Activated CD8-positive, alpha-beta memory T cell treated with anti-CD3 and anti-CD28 coated beads for 1 hour (primary cell): ENCODE measurements at places on chromosomes 2 and 18.

GRCh38 chr2:174280596-174280995, 32.3 kb upstream of the OLA1 start:
- no peak for DNase-seq

DNA sequence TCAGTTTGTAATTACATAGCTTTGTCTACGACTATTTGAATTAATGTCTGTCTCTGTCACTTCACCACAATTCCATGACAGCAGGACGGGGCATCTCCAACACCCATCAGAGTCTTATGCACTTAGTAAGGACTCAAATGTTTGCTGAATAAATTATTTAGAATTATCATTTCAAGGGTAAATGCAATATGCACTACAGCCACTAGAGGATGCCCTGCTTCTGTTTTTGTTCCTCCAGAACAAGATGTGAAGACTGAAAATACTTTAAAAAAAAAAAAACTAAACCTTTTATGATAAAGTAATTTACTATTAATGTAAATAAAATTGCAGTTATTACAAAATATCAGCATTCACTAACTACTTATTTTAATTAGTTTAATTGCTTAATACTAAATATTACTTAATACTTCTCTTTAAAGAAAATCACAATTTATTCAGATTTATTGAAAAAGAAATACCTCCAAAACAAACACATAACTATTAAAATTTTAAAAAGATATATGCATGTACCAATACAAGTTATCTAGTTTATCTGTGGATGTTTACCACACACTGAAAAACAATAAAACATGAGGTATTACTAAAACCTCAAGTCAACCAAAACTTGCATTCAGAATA, 3.2 kb downstream of the PIGN start:
- DNase-seq = peak; percentile 12

- DNase-seq = no peak
Observed at GRCh38 chr18:54284535-54284934, 15.2 kb downstream of the POLI start.

- DNase-seq = no peak
Observed at GRCh38 chr18:30132959-30133358, 909.6 kb downstream of the DSC3 start.

DNA sequence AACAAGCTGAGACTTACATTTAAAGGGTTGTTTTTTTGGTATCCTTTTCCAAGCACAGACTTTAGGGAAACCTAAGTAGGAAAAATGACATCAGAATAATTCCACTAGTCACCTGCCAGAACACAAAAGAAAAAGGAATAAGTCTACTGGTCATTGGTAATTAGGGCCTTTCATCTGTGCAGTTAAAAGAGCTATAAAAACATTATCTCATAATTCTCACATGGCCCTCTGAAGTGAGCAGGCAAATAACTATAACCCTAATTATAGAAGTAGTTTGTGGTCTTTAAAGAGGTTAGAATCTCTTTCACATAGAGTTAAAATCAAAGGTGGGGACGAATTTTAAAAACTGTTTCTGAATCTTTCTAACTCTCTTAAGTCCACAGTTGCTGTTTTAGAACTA, 111.1 kb upstream of the B3GNT2 start:
- no peak for DNase-seq

- DNase-seq = no peak
Observed at GRCh38 chr18:13710414-13710831, 15.9 kb downstream of the FAM210A start.

GRCh38 chr2:181308766-181309515, 148.2 kb upstream of the ITGA4 start:
- DNase-seq = no peak

- no peak for DNase-seq
Observed at GRCh38 chr2:14197293-14197692, 435.2 kb upstream of the LRATD1 start.

DNA sequence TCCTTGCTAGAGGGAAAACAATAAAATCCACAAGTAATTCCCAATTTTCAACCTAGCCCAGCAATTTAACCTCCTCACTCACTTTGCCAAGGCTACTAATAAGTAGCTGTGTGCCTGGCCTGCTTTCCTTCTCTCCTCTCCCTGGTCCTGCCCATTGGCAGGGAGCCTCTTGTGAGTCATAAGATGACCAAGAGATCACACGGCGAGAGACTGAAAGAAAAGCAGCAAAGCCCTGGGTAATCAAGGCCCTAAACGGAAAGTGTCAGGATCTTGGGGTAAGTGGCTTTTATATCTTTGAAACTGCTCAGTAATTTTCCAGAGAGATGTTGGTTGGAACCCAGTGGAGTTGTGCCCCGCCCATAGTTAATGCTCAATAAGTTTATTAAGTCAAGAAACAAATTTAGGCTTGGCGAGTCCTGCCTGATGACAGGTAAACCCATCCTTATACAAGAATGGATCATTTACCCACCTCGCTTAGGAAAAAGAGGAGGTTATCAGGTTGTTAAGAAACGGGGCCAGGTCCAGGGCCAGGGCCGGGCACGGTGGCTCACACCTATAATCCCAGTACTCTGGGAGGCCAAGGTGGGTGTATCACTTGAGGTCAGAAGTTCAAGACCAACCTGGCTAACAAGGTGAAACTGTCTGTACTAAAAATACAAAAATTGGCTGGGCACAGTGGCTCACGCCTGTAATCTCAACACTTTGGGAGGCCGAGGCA, 10.0 kb upstream of the ADAM17 start:
- no peak for DNase-seq

GRCh38 chr2:177419274-177419673, 26.7 kb downstream of the AGPS start:
- no peak for DNase-seq

DNA sequence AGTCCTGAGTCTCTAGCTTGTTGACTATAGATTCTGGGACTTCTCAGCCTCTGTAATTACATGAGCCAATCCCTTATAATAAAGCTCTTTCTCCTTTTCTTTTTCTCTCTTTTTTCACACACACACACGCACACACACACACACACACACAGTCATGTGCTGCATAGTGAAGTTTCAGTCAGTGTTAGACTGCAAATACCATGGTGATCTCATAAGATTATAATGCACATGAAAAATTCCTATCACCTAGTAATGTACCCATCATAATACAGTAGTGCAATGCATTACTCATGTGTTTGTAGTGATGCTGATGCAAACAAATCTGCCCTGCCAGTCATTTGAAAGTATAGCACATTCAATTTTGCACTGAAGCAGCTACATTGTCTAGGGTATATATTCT, 558.2 kb downstream of the SUCLG1 start:
- DNase-seq = no peak

- DNase-seq = no peak
Observed at GRCh38 chr18:25140124-25140961, 211.6 kb downstream of the ZNF521 start.

- no peak for DNase-seq
Observed at GRCh38 chr2:233199870-233200269, 51.6 kb upstream of the ATG16L1 start.

GRCh38 chr2:43399515-43400264, 173.3 kb upstream of the ZFP36L2 start:
- no peak for DNase-seq

- DNase-seq = no peak
Observed at GRCh38 chr2:140508756-140509155, 1622.1 kb downstream of the LRP1B start.

DNA sequence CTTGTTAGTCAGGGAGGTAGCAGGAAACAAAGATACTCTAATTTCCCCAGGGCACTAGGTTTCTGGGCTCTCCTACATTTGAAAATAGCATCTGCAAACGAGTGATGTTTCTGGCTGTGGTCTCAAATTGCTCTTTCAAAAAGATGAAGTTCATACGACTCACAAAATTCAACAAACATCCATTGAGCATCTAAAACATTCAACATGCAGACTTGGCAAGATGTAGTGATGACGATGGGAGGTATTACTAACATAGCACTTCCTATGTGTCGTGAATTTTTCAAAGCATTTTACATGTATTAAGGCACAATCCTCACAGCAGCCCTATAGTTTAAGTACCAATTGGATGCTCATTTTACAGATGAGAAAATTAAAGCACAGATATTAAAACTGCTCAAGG, 5.2 kb downstream of the CCBE1 start:
- DNase-seq = no peak

DNA sequence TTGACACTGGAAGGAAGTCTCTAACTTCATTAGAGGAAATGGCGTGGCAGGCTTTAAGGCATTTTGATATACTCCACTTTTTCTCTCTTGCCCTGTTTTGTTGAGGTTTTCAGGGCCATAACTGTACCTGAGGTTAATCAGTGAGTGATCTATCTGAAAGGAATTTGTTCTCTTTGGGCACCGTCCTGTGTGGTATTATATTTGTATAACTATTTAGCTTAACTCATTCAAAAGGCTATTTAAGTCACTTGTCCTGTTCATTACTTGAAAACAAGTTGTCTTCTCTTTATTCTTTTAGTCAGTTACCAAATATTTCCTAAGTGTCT, 180.4 kb downstream of the NEDD4L start:
- no peak for DNase-seq

GRCh38 chr2:174594456-174594855, 3.1 kb downstream of the WIPF1 start:
- no peak for DNase-seq

DNA sequence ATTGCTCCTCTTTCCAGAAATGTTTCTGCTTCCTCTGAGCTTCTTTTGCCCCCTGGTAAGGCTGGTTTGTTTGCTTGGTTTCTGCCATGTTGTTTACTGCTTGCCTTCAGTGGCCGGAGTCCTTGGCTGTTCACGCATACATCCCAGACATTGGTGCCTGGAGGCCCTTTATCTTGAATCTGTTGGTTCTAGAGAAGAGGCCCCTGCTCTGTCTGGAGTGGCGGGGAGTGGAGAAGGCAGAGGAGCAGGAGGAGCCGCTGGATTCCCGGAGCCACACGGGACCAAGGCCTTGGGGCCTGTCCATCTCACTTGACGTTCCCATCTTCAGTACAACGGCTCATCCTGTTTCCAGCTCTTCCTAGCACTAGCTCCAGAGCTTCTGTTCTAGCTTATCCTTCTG, 77.2 kb upstream of the PXDN start:
- DNase-seq = no peak

DNA sequence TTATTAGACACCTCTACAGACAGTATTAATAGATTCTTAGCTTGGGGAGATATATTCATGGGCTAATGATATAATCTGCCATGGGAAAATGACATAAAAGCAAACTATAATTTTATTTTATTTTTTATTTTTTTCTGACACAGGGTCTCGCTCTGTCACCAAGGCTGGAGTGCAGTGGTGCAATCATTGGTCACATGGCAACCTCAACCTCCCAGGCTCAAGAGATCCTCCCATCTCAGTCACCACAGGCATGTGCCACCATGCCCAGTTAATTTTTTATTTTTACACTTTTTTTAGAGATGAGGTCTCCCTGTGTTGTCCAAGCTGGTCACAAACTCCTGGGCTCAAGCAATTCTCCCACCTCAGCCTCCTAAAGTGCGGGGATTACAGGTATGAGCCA, 39.3 kb downstream of the RTN4 start:
- DNase-seq = no peak

DNA sequence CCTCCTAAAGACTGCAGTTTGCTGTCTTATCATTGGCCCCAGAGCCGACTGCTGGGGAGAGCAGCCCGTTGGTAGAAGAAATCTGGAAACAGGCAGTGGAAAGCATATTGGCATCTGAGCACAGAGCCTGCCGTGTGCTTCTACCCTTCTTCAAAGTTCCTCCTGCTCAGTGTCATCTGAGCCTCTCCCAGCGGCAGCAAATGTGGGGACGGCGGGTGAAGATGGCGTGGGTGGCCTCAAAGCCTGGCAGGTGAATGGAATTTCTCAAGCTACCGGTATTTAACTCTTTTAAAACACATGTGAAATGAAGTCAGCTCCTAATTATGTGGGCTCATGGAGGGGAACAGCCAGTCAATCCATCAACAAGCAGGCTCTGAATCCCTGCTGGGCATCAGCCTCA, 181.6 kb upstream of the PXDN start:
- DNase-seq = no peak

- no peak for DNase-seq
Observed at GRCh38 chr2:98488252-98488651, 43.6 kb downstream of the INPP4A start.

- DNase-seq = no peak
Observed at GRCh38 chr2:109434351-109434750, 179.4 kb downstream of the SEPTIN10 start.

GRCh38 chr2:145841973-145842372, 1322.1 kb upstream of the ZEB2 start:
- DNase-seq = no peak

GRCh38 chr2:133346654-133347053, 221.6 kb downstream of the NCKAP5 start:
- DNase-seq = no peak

DNA sequence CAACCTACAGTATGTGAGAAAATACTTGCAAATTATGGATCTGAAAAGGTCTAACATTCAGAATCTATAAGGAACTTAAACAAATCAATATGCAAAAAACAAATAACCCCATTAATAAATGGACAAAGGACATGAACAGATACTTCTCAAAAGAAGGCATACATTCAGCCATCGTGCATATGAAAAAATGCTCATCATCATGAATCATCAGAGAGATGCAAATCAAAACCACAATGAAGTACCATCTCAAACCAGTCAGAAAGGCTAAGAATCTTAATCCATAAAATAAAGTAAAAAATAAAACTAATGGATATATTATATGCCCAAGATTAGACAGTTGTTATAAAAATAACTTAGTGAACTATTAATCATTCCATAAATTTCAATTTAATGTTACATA, 154.0 kb downstream of the CALCRL start:
- no peak for DNase-seq

GRCh38 chr2:160419776-160420505, 73.7 kb downstream of the RBMS1 start:
- no peak for DNase-seq

DNA sequence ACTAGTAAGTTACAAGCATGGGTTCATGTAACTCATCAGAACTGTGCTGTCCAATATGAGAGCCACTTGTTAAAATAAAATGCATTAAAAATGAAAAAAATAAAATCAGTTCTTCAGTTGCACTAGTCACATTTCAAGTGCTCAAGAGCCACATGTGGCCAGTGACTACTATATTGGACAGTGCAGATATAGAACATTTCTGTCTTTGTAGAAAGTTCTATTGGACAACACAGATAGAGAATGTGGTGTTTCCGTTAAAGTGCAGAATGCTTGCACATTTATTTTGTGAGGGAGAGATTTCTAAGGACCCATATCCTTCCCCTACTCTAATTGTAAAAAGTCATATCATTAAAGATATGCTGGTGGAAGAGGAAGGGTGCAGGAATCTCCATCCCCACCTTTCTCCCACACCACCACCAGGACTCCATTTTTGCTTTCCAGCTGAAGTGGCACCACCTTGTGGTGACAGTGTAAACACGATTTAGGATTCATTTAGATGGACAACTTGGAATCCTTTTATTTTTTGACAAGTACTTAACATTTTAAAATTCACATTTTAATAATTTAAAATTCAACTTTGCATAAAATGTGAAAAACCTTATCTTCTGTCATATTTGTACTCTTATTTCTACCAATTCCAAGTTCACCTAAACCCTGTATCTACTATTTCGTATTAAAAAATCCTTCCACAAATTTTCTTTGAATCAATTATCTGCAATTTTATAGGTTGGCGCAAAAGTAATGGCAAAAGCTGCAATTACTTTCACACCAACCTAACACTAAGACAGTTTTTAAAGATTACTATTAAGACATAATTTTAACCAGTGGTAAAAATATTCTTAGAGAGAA, 9.4 kb upstream of the CD302 start:
- no peak for DNase-seq
